Mesenteric fat pad (tissue), 1 donor: ENCODE measurements at places on chromosomes 16 and 17.

DNA sequence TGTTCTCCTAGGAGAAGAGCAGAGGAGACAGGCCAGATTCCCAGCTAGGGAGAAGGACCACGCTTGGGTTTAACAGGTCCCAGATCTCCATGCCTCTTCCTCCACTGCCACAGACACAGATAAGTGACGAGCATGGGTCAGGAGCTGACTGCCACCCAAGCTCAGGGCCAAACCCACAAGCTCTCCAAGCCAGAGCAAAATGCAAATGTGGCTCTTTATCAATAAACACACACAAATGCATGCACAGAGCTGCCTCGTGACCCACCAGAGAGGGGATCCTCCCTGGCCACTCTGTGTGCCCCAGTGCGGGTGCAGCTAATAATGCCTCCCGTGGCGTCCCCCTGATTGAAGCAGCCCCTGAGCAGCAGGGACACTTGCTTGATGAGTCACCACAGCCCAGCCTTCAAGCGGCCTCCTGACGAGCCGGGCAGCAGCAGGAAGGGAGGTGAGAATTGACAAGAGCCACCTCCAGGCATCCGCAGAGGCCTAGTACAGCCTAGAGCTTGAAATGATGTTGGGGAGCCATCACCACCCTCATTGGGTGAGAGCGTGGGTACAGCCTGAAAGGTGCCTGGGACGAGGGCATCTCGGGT, 143.9 kb downstream of the CCDC182 start:
- no peak for DNase-seq

- DNase-seq = peak; percentile 47
Observed at GRCh38 chr17:76643553-76644148, at the start of gene ST6GALNAC1. ST6GALNAC1 (minus strand) TSS chr17:76643757; CDS start chr17:76643638, 119 bp downstream.

DNA sequence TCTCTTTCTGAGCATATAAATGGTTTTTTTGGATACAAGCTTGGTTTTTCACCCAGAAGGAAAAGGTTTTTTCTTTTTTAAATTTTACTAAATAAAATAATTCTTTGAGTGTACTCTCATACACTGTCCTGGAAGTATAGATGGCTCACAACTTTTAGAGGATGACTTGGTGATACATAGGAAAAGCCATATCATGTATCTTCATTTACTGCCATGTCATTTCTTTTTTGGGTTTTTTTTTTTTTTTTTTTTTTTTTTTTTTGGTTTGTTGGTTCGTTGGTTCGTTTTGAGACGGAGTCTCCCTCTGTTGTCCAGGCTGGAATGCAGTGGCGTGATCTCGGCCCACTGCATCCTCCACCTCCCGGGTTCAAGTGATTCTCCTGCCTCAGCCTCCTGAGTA, 11.8 kb downstream of the OGFOD1 start:
- no peak for DNase-seq

DNA sequence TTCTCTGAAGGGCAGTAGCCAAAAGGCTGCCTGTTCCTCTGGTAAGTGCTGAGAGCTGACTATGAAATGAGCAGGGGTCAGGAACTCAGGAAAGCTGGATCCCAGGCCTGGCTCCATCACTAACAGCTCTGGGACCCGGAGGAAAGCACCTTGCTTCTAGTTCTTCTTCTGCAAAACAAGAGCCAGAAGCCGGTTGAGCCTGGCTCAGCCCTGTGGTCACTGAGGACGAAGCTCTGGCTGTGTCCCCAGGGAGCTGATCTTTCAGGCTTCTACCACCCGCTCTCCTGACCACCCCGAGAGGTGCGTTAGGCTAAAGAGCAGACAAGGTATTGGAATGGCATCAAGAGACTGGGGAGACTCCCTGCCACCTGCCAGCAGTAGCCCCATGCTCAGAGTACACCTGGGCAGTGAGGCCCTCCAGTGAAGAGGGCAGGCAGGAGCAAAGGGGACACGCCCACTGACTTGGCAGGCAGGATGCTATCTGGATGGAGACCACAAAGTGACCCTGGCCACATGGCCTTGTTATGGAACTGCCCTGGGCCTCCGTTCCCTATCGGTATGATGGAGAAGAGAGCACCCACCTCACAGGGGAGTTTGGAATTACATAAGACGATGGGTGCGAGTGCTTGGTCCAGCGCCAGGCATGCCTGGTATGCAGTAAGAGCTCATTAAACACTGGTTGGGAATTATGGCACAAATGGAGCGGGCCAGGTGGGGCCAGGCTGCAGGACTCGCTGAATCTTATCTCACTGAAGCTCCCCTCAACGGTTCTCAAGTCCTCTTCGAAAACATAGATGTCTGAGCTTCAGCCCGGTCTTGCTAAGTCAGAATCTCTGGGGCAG, 61.4 kb downstream of the COG7 start:
- DNase-seq = no peak

DNA sequence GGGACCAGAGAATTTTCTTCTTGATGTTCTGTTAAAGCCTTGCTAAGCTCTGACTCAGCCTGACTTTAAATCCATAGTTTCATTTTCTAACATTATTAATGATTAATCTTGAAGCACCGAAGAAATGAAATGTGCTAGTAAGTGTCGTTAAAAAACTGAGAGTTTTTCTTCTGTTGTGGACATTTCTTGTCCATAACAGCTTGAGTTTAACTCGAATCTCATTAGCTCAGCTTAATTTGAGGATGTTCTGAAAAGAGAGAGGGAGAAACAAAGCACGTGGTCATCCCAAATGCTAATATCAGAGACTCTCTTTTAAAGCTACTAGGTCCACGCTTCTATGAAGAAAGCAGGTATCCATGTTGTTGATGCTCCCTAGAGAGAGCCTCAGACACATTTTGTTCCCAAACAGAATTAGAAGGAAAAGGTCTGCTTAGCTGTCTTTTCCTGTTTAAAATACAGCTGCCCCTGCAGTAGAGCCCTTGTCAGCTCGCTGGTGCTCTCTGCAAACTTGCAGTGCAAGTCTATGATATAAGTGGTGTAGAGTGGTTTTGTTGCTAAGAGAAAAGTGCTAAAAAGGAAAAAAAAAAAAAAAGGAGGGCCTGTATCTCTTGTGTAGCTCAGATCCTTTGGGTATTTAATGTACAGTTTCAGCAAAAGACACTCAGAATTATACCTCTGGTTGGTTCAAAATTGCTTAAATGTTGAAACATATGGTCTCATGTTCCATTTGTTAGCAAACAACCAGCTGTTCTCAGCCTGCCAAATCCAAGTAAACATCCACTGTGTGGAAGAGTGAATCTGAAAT, 191.1 kb upstream of the TBX2 start:
- DNase-seq = no peak

DNA sequence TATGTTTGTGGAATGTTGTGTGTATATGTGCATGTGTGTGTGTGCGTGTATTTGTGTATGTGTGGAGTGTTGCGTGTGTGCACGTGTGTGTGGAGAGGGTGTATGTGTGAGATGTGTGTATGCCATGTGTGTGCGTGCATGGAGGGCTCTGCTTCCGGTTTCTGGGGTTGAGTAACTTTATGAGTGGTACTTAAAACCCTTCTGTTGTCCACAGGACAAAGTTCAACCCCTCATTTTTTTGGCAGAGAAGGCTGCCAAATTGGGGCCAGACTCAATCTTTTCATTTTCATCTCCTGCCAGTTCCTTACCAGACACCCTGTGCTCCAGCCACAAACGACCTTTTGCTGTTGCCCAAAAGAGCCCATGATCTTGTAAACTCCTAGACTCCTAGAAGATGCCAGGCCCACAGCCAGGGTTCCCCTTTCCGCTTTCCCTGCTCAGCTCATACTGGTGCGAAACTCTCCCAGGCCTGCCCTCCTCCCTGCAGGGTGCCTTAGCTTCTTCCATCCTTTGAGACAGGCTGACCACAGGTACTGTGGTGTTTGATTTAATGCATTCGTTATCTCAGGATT, 100.2 kb downstream of the CMIP start:
- no peak for DNase-seq

DNA sequence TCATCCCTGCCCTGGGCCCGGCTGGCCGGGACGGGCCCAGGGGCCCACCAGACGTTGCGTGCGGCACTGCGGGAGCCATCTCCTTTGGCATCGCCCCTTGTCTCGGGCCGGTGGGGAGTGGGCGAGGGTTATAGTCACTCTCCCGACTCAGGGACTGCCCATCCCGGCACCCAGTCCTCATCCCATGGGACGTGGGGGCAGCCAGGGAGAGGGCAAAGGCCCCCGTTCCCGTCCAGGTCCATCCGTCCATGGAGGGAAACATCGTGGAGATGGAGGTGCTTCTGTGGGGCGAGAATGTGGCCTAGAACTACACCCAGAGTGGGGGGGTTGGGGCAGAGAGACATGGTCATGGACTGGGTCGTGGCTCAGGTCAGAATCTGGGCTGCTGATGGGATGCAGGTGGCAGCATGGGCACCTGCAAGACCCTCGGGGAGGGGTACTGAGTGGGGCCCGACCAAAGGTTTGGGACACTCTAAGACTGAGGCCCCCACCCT, 2.4 kb upstream of the WDR90 start:
- DNase-seq = no peak
